ENCODE measurements at places on chromosomes 5 and 9. TPM values are rescaled to one million over a fixed set of nuclear protein-coding genes. Genes with fewer than 3 reads are reported as not detected.
A peak's percentile ranks its signal among the peaks of the same experiment; 100 is the strongest.

The SHISAL2B gene
- total RNA-seq = not detected

The EPB41L4B gene
- 13.9 TPM for total RNA-seq

The PCDHGA12 gene
- 4.8 TPM for total RNA-seq

The GLDC gene
- not detected for total RNA-seq

The FREM1 gene
- 3.0 TPM for total RNA-seq

DNA sequence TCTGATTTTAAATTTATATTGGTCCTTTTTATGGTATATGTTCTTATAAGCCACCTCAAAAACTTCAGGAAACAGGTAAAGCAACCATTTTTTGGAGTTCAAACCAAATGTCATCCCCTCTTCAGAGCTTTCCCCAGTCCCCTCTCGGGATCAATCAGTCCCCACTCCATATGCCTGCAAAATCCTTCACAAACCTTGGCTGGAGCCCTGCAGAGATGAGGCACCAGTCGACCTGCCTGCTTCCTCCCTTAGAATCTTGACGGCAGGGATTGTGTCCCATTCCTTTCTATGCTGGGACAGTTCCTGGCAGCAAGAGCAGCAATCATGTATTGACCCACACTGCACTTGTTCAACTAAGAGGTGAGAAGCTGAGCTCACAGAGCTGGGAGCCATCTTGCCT, 22.6 kb downstream of the B4GALT1 start:
- DNase-seq = no peak

DNA sequence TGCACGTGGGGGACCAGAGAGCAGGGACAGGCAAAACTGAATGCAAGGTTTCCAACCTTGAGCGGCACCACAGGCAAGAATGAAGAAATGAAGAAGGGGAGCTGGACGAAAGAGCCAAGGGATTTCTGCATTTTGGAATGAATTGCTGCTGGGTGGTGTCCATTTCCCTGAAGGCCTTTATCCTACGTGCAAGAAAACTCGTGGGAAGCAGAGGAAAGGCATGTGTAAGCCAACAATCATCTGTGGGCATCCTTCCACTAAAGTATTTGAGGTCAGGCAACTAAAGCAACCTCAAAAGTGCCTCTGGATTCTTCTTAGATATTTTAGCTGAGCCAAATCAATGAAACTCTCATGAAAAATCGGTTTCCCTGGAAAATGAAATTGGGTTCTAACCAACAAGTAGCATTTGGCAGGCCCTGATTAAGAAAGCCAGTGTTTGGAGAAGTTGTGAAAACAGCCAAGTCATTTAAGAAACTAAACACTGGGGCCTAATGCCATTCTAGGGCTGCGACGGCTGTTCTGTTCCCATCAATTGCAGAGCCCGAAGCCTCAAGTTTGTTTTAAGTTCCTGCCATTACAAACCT, 4.7 kb upstream of the TGFBI start:
- DNase-seq = no peak

- DNase-seq = no peak
Measured at GRCh38 chr9:14321517-14322130, 7.7 kb upstream of the NFIB start.

DNA sequence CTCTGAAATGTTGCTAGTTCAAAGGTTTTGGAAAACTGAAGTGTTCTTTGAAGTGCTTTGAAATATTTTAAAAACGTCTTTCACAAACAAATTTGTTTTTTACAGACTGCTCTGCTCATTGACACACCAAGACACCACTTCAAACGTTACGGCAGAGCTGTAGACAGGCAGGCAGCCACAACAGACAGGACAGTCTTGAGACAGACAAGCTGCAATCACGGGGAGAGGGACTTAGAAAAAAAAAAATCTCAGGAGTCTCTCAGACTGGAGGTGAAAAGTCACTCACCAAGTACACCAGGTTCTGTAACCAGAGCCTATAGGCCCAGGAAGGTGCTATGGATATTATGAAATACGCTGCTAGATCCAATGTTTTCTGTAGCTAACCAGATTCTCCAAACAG, 135.4 kb downstream of the ISL1 start:
- DNase-seq = no peak

DNA sequence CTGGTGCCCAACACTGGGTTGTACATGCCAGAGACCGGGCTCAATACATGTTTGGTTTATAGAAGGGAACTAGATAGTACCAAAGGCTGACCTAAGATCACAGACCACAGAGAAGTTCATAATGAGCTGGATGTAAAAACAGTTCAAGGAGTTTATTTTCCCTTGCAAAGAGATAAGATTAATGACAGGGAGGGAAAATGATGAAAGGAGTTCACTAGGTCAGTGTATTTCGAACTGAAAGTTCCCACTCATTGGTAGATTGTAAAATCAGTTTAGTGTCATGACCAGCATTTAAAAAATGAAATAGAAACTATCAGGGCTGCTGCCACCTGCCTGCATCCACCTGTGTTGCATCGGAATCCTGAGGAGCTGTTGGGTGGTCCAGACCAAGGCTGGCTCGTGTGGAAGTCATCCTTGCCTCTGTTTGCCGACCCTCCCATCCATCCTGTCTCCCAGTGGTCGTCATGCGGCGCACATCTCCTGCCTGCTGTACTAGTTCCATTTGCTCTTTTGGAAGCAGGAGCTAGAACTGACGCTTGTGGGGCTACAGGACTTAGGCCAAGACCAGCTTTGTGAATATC, 21.1 kb downstream of the TBC1D2 start:
- no peak for DNase-seq

DNA sequence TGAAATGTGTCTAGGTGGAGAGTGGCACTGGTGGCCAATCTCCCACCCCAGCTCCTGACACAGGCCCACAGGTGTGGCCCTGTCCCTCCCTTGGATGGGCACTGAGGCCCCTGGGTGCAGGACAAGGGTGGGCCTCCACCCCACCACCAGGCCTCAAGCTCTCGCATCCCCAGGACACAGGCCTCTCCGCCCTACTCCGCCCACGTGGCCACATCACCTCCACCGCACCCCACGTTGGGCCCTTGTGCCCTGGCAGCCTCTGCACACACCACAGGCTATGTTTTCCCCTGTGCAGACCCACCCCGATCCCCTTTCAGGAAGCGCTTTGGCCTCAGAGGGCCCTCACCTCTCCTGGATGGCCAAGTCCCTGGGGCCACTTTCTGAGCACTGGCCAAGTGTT, 54.7 kb downstream of the SECISBP2 start:
- no peak for DNase-seq

DNA sequence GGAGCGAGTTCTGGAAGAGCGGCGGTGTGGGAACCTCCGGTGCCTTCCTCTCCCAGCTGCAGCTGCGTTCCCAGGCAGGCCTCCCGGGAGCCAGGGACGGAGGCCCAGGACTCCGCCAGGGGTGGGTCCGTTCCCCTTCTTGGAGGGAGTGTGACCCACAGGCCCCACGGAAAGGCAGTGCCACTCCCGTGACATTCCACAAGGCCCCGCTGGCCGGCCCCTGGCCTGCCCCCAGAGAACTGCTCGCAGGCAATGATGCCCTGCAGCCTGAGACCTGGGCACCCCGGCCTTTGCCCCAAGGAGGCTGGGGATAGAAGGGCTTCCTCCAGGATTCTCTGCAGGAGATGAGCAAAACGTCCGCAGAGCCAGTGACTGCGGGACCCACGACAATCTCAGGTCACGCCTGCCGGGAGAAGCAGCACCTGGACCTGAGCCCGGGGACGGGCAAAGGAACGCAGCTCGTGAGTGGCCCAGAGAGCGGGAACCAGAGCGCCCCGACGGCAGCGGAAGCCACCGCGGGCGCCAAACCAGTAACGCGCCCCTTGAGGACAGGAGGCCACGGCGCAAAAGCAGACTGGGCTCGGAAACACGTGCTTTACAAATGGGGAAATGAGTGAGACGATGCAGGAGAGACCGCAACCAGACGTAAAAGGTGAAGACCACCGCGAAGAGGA, 9.3 kb downstream of the OBP2B start:
- peak; percentile 36 for DNase-seq

DNA sequence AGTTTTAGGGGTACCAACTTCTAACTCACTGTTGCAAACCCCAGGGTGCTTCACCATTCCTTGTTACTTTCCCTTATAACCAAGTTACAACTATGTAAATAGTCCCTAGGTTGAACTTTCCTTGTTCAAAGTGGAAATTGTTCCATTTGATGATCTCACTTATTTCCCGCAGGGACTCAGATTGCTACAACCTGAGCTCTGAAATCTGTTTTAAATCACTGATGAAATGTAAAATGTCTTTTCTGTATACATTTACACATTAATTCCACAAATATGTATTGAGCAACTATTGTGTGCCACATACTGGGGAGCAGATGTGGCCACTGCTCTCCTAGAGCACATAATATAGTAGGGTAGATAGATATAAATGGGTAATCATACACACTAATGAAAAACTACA, 69.1 kb upstream of the TARS1 start:
- DNase-seq = no peak

- no peak for DNase-seq
Measured at GRCh38 chr9:110180511-110181434, 27.2 kb downstream of the C9orf152 start.

- no peak for DNase-seq
Measured at GRCh38 chr5:174951151-174951780, 226.9 kb downstream of the MSX2 start.

- no peak for DNase-seq
Measured at GRCh38 chr5:156893517-156893916, 43.4 kb downstream of the PPP1R2B start.

GRCh38 chr9:113177251-113177650, 26.4 kb downstream of the SLC31A2 start:
- DNase-seq = no peak

DNA sequence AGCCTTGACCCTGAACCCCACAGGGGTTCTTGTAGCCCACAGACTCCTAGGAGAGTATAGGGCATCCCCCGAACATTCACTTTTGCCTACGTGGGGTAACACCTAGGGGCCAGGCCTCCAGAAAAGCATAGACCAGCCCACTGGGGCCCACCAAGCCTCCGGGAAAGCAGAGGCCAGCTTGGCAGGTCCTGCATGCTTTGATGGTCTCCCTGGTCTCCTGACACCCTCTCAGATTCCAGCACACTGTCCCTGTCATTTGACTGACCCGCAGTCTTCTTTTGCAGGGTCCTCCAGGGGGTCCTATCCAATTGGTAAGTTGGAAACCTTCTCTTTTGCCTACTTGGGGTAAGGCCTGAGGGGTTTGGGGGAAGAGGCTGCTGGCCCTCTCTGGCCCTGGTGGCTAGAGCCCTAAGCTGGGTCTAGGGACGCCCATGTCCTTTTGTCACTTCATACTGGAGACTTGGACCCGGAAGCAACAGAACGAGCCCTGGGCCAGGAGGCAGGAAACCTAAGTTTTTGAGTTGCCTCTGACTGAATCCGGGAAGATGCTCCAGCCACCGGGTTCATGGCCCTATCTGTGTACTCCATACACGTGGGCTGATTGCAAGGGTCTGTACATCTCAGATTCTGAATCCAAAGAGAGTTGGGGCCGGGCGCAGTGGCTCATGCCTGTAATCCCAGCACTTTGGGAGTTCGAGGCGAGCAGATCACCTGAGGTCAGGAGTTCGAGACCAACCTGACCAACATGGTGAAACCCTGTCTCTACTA, 20.9 kb upstream of the ORM1 start:
- no peak for DNase-seq

GRCh38 chr5:97157689-97158088, 15.3 kb upstream of the LIX1 start:
- no peak for DNase-seq

- no peak for DNase-seq
Measured at GRCh38 chr5:21152611-21153010, 1164.6 kb upstream of the CDH18 start.

- no peak for DNase-seq
Measured at GRCh38 chr5:43780586-43780985, 177.6 kb downstream of the NNT start.

- DNase-seq = peak; percentile 83
Measured at GRCh38 chr9:130860458-130861316, 25.6 kb downstream of the ABL1 start.

GRCh38 chr9:94697972-94698581, 28.4 kb upstream of the AOPEP start:
- DNase-seq = no peak

DNA sequence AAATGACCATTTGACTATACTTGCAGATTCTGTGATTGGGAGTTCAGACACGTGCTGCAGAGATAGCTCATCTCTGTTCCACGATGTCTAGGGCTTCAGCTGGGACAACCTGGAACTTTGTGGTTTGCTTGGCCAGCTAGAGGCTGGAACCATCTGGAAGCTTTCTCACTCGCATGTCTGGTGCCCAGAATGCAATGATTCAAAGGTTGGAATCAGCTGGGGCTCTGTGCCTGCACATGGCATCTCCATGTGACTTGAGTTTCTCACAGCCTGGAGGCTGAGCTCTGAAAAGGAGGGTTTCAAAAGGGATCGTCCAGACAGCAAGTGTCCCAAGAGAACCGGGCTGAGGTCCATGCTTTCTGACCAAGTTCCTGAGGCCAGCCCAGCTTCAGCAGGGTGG, 465.2 kb downstream of the GADD45G start:
- DNase-seq = no peak

DNA sequence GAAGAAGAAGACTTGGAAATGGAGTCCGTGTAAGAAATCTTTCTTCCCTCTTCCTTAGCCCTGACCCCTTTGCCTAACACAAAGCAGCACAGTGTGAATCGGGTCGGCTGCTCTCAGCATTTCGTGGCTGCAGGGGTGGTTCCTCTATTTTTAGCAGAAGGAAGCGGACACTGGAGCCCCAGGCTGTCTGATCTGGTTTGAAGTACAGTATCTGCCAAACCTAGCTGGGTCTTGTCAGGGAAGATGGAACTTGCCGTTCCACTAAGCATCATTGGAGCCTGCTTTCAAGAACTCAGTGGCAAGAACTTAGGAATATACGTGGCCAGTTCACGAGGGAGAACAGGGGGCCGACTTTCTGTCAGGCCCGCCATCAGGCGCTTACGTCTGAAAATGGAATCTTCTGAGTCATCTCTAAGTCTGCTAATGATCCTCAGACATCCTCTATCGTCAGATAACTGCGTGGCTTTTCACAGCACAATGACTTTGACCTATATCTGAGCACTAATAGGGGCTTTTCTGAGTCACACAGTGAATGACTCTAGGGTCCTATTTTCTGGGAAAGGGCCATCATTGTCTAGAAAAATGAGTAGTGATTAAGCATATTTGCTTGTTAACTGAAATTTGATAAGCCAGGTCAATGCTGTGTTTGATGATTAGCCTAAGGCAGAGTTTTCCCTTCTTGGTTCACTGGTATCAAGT, 43.3 kb upstream of the NCS1 start:
- DNase-seq = peak; percentile 42

All from left ventricle myocardium inferior (tissue), 1 donor.